ENCODE measurements at places on chromosomes 6 and 20.

DNA sequence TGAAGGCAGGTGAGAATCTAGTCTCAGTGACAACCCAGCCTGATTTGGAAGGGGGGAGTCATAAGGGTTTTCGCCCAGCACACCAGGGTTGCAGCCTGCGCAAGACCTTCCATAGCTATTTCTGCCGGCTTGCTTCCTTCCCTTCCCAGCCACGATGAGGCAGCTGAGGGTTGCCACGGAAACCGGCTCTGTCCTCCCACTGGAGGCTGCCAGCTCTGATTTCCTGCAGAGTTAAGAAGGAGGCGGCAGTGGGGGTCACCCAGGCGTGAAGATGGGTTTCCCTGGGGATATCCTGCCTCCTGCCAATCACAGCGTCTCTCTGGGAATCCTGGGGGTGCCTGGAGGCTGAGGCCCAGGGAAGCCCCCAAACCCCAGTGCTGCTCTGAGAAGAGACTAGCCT is 23.1 kb upstream of the KCNB1 start:
- DNase-seq = no peak

- DNase-seq = no peak
These were observed 133.8 kb downstream of the ARID1B start for GRCh38 chr6:156910938-156911337.

GRCh38 chr6:135922174-135922573 is 70.7 kb downstream of the PDE7B start:
- no peak for DNase-seq

DNA sequence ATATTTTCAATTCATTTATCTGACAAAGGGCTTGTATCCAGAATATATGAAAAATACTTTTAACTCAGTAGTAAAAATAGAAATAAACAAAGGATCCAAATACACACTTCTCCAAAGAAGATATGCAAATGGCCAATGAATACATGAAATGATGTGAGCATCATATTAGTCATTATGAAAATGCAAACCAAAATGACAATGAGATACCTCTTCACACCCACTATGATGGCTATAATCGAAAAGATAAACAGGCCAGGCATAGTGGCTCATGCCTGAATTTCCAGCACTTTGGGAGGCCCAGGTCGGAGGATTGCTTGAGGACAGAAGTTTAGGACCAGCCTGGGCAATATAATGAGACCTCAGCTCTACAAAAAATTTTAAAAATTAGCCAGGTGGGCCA is 33.8 kb upstream of the SMAP1 start:
- DNase-seq = no peak

Measured in activated CD4-positive, alpha-beta T cell treated with anti-CD3 and anti-CD28 coated beads, Interleukin-2, amount 50 U/mL, for 1 hour (primary cell).